Stimulated activated CD4-positive, alpha-beta T cell treated with anti-CD3 and anti-CD28 coated beads, Interleukin-2, amount 100 ng/mL, for 4 hours (primary cell): ENCODE measurements at places on chromosomes 12 and 14.

DNA sequence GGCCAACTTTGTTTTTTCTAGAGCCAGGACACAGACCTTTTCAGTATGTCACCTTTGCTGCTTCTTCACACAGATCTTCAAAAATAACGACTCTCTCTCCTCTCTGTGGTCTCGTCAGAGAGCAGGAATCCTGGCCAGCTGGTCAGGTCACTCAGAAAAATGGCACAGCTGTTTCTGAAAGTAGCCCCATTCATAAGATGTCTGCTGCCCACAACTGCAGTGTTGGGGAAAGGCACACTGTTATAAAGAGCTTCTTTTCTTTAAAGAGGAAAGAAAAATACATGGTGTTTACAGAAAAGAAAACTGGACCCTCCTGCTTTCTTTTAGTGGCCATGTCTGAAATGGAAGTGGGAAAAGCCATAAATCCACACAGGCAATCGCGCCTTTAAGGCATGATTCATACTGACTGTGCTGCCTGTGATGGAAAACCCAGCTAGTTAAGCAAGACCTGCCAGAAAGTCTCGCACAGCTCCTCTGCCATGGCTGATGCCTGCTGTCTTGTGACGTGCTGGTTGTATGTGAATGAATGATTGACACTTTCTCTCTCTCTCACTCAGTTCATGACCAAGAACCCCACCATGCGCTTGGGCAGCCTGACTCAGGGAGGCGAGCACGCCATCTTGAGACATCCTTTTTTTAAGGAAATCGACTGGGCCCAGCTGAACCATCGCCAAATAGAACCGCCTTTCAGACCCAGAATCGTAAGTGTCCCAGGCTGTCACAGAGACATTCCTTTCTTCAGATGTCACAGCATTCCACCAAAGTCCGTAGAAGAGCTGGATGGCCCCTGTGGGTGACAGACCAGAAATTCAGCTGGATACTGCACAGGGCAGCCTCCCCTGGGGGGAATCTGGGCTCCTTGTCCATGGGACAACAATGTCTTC, 147.9 kb upstream of the HIF1A start:
- no peak for DNase-seq

DNA sequence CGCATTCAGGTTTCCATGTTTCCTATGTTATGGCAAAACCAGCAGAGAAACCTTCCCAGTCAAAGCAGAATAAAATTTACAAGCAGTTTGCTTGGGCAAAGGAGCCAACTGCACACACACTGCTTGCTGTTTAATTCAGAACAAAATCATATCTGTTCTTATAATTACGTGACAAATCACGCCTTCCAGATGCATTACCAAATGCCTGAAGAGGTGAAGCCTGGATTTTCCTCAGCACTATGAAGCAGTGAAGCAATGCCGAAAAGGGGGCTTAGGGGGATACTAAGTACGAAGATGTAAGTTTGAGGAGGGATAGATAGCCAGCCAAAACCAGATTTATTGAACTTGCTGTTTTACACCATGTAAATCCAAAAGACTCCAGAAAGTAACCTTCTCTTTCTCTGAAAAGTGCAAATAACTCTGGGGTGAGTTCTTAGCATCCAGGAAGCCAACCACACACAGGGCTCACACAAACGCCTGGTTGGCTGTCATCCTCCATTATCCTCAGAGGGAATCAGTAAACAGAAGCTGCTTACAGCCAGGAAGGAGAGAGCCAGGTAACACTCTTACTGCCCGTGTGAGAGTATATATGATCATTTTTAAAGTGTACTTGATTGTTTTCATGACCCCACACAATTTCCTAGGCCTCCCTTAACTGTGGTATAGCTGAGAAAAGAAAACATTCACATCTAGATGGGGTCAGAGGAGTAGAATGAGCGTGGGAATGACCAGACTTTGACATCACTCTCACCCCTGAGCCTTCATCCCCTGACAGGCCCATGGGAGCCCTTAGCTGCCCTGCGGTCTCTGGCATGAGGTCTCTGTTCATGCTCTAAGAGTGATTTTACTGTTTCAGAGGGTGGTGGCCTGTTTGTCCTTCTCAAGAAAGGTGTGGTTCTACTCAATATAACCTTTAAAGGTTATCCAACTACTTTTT, 442.5 kb downstream of the EGLN3 start:
- no peak for DNase-seq

DNA sequence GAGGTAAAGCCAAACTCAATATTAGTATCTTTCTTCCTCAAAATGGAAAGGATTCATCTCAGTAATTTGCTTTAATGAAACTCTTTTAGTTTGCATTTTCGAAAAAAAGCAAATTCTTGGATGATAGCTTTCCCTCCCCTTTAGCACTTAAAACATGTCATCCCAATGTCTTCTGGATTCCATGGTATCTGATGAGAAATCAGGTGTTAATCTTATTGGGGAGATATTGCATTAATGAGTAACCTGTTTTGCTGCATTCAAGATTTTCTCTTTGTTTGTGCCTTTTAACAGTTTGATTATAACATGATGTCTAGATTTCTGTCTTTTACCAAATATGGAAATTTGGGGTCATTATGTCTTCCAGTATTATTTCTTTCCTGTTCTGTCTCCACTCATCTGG, 405.1 kb upstream of the FOXG1 start:
- DNase-seq = no peak

DNA sequence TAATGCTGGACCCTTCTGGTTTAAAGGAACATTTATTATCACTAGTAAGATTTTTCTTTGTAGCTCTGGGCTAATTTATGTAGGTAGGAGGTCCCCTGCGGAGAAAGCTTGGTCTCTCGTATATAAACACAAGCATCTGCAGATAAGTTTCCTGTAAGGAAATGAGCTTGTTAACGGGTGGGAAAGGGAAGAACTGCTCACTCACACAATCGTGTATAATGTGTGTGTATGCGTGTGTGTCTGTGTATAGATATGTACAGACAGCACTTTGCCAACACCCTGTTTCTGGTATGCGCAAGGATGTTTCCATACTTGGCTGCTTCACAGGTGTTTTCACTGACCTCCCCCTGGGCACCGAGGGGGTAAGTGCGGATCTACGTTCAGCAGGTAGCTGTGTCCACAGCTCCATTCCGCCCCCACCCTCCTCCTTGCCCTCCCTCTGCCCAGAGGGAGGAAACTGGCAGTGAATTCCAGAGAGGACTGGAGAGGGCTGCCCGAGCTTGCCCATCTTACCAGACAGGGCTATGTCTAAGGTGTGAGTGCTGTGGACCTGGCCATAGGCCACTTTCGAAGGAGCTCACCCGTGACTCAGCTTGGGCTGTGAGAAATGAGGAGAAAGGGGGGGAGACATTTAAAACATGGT, 65.2 kb downstream of the NINJ2 start:
- no peak for DNase-seq

DNA sequence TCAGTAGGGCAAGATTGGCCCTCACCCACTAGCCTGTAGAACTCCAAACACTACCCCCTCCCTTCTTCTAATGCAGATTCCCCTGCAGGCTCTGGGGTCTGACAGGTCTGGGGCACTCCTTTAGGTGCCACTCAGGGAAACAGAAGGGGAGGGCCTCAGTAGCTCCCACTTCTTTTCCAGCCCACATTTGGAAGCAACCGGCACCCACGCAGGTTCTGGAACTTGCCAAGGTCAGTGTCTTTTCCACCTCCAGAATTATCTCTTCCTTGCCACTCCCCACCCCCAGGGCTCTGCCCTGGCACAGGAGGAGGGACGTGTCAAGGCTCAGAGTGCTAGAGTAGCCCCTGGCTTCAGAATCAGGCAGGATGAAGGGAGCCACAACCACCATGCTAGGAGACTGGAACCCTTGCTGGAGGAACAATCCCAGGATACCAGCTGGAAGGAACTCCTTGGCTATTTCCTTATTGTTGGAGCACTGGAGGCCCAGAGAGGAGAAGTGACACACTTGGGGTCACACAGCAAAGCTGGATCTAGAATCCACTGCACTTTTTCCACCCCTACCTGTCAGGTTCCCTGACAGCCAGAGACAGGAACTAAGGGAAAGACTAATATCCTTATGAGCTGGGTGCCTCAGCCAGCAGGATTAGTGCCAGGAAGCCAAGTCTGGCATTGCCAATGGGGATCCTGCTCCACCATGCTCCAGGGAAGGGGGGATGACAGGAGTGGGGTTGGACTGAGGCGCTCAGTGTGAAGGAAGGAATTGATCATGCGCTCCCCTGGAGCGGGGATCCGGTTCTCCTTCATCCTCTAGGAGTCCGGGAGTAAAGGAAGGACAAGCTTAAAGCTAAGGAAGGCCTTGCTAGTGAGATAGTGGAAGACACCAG, 1.8 kb upstream of the FIGNL2 start:
- no peak for DNase-seq

GRCh38 chr12:113098441-113099028, 37.0 kb downstream of the RASAL1 start:
- peak; percentile 39 for DNase-seq
